ENCODE measurements at places on chromosomes 16 and 17. TPM values are rescaled to one million over a fixed set of nuclear protein-coding genes. Genes with fewer than 3 reads are reported as not detected.

DNA sequence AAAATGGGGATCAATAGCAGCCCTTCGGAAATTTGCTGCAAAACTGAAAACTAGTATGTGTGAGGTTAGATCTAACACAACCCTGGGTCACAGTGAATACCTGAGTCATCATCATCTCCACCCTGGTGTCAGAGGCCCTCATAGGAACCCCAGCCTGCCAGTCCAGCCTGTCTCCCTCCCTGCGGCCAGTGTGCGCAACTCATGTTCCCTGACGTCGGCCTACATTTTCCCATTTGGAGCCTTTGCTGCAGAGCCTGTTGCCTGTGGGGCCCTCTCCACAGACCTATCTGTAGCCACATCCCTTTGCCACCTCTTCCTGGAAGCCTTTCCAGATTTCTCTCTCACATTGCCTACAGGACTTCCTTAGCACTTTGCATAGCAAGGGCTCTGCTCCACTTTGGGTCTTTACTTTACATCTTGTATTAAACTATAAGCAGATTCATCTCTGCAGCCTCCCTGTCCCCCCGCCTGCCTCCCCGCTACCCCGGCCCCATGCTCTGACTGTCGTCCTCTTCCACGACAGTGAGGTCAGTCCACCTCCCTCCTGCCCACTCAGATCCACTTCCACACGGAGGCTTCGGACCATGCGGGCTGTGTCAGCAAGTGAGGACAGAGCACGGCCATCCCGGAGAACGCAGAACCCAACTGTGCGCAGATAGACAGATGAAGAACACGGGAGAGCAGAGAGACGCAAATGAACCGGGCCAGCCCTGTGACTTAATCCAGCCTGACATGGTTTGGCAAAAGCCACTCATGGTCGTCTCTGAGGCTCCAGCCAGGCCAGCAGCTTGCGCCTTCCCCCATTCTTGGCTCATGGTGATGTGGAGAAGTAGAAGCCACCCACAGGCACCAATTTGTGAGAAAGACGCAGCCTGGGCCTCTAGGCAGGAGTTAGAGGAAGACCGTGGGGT, 31.0 kb downstream of the NGFR start:
- DNase-seq: no peak

GRCh38 chr17:48351911-48352332, 78.1 kb downstream of the SKAP1 start:
- peak; percentile 65 for DNase-seq

DNA sequence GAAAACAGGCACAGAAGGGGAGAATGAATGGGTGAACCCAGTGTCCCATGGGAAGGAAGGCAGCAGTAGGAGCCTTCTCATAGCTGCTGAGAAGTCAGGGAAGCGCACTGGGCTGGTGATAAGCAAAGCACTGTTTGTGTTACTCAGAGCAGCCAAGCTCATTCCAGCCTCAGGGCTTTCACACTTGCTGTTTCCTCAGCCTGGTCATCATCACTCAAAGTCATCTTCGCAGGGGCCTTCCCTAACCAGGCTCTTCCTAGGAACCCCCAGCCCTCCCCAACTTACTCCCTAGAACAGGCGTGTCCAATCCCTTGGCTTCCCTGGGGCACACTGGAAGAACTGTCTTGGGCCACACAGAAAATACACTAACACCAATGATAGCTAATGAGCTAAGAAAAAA, 32.1 kb upstream of the LONP2 start:
- no peak for DNase-seq

DNA sequence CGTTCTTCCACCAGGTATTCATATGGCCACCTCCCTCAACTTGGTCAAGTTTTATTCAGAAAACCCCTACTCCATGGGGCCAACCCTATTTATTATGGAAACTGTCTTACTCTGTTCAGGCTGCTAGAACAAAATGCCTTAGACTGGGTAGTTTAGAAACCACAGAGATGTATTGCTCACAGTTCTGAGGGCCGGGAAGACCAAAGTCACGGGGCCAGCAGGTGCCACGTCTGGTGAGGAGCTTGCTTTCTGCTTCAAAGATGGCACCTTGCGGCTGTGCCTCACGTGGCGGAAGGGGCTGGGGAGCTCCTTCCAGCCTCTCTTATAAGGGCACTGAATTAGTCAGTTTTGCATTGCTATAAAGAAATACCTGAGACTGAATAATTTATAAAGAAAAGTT, 74.3 kb downstream of the AXIN2 start:
- DNase-seq: no peak

DNA sequence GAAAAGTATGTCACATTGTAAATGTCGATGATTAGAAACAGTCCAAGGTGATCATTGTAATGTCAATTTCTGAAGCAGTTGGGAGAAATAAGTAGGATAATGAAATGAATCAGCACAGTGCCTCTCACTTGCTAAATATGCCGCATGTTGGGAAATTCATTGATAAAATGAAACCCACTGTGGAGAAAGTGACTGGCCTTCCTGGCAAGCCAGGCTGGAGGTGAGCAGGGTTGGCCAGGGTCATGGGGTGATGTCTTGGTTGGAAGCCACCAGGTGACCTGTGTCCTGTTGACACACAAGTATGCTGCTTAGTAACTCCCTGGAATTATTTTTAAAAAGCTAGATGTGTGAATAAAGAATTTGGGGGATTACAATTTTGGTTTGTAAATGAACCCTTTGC, 14.9 kb upstream of the WNT9B start:
- no peak for DNase-seq

Gene ZNF785
- 36.9 TPM for polyA plus RNA-seq

Gene OR3A2
- 2.5 TPM for polyA plus RNA-seq

Gene NATD1
- polyA plus RNA-seq: 17.2 TPM
